ENCODE measurements at places on chromosomes 6 and 20. TPM values are rescaled to one million over a fixed set of nuclear protein-coding genes. Genes with fewer than 3 reads are reported as not detected.
A peak's percentile ranks its signal among the peaks of the same experiment; 100 is the strongest.

PKIB gene
- total RNA-seq: 63.4 TPM

- H3K4me1 ChIP-seq: no peaks in the 10 kb centered on the region
- H3K4me3 ChIP-seq: peak overlapping the region; percentile 75
Measured at GRCh38 chr20:31739550-31739977, 474 bp downstream of the TPX2 start.

GRCh38 chr6:20134613-20135012 is 77.7 kb downstream of the MBOAT1 start:
- no peak overlapping the region for H3K27ac ChIP-seq
- DNase-seq: no peak
- H3K27me3 ChIP-seq: no peaks in the 10 kb centered on the region
- no peak overlapping the region for H3K4me3 ChIP-seq

DNA sequence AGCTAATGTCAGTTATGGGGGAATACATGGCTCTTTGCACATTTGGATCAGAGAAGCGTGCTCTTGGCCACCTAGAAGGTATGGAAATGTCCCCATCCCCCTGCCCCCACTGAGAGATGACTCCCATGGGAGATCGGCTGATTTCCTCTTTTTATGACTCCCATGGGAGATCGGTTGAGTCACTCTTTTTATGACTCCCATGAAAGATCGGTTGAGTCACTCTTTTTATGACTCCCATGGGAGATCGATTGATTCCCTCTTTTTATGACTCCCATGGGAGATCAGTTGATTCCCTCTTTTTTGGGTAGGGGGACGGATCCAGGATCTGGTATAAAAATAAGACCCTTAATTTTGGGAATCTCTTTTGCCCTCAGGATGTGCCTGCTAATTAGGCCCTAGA is 10.3 kb upstream of the TAAR9 start:
- H3K4me3 ChIP-seq: no peak overlapping the region
- H3K4me1 ChIP-seq: no peaks in the 10 kb centered on the region
- H3K27me3 ChIP-seq: no peaks in the 10 kb centered on the region
- H3K27ac ChIP-seq: no peak overlapping the region

GRCh38 chr6:50992232-50992631 is 173.6 kb downstream of the TFAP2B start:
- no peak overlapping the region for H3K27ac ChIP-seq
- no peak overlapping the region for H3K4me3 ChIP-seq
- H3K4me1 ChIP-seq: no peaks in the 10 kb centered on the region
- no peak for DNase-seq

All from colonic mucosa (tissue), 4 donors.